ENCODE measurements at places on chromosomes 11 and 22.
A peak's percentile ranks its signal among the peaks of the same experiment; 100 is the strongest.

DNA sequence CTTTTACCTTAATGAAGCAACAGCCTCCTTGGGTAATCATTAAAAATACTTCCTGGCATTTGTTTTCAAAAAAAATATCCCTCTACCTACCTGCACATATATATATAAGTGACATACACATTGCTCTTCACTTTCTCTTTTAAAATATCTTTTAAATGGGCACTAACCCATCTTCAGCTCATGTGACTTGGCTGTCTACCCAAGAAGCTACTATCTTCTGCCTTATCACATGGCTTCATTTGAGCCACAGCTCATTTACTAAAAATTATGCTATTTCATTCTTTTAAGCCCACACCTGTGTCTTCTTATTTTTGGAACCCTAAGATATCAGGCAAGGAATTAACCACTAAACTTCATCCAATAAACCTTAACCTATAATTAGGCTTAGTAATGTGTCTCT is 37.0 kb upstream of the SOX6 start:
- no peak for DNase-seq

GRCh38 chr11:72653649-72654048 is 20.6 kb downstream of the PDE2A start:
- DNase-seq, result no peak

- DNase-seq, result no peak
Observed at GRCh38 chr22:32674925-32675825, 126.3 kb upstream of the TIMP3 start.

DNA sequence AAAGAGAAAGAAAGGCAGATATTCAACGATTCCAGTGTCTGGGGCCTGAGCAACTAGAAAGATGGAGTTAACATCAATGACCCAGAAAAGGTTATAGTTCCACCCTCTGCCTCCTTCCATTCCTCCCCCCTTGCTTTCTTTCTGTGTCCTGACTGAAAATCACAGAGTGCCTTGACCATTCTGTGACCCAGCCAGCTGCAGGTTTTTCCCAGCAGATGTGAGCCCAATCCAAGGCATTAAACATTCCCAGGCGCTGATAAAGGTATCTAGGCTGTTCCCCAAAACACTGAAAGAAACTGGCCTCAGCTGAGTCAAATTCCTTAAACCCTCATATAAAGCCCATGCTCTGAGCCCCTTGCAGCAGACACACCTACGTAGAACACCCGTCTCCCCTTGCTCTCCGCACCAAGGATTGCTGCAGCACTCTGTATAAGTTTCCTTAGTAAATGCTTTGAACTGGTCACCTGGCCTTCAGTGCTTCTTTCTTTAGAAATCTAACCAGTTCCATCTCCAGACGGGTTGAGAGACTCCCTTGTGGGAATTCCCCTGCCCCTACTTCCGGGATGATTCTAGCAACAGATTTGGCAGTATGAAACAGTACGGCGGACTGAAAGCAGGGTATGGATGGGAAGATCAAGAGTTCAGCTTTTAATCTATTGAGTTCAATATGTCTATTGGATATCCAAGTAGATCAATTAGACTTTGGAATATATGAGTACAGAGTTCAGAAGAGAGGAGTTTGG is 48.8 kb upstream of the ZC3H12C start:
- DNase-seq, result no peak

- DNase-seq, result no peak
Observed at GRCh38 chr11:95599959-95600586, 189.5 kb downstream of the FAM76B start.

DNA sequence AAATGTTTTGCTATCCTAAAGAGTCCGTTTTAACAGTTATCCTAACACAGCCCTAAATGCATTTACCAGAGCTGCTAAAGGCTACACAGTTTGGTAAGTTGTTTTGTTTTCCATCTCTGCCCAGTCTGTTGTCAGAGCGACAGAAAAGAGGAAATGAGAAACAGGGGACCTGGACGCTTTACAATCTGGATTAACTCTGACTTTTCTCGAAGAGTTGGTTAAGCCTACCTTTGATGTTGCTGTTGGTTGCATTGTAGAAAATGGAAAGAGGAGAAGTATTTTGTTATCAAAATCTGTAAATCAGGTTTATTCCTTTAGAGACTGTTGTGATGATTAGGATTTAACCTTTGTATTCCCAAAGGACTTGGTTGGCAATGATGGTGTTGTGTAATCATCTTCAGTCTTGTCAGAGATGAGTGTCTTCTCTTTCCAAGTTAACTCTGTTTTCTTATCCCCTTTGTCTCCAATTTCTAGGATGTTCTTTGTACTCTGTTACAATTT is 481 bp downstream of the ANGPTL5 start:
- no peak for DNase-seq

GRCh38 chr11:125345421-125346178 is 150.5 kb downstream of the FEZ1 start:
- no peak for DNase-seq

- peak; percentile 69 for DNase-seq
Observed at GRCh38 chr22:45318168-45318557, 8.4 kb downstream of the FAM118A start.

- DNase-seq, result no peak
Observed at GRCh38 chr11:65539744-65540289, 14.9 kb downstream of the SCYL1 start.

DNA sequence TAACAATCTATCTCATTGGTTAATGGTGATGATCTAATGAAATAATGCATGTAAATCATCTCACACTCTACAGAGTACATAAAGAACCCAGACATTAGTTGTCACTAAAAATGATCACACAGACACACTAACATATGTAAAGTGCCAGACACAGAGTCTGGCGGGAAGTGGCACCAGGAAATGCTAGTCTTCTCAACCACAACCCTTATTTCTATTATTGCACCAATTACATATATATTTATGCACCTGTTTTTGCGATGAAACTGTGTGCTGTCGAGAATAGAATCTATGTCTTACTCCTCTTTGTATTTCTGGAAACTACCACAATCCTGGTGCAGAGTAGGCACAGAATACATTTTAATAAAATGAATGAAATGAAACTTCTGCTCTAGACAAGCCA is 25.9 kb upstream of the POU2AF3 start:
- no peak for DNase-seq

GRCh38 chr11:61533401-61533800 is 24.9 kb downstream of the LRRC10B start:
- no peak for DNase-seq

- DNase-seq, result no peak
Observed at GRCh38 chr11:126404367-126404766, 48.9 kb downstream of the ST3GAL4 start.

DNA sequence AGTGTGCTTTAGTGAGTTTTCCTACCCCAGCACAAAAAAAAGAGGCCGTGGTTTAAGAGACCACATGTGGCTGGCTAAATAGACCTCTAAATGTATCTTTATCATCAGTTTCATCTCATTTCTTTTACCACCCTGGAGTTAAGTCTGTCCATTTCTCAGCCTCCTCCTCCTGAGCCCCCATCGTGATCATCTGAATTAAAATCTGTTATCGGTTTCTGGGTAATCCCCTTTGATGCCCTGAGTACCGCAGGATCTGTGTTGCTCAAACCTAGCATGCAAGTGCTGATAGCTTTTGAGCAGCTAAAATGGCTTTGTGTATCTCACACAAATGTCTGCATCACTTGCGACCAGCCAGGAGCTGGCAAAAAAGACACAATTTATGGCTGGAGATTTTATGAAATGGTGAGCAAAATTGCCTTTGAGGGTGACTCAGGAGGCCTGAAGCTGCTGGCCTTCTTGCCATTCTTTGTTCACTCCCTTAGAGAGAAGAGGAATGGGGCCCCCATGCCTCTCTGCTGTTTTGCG is 236.5 kb downstream of the NTM start:
- no peak for DNase-seq

DNA sequence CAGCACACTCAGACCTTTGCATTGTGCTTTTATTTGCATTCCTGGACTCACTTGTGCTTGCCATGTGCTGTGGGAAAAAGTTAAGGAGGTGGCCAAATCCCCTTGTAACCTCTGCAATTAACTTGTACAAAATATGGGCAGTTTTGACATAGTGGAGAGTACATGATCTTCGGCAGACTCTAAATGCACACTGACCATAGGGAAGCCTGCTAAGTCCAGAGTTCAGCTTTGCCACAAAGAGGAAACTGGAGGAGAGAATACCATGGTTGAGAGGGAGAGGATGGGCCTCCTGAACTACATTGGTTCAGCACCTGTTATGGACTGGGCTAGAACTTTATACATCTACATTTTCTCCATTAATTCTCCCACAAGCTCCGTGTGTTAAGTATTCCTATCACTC is 37.6 kb upstream of the CEP295 start:
- no peak for DNase-seq

DNA sequence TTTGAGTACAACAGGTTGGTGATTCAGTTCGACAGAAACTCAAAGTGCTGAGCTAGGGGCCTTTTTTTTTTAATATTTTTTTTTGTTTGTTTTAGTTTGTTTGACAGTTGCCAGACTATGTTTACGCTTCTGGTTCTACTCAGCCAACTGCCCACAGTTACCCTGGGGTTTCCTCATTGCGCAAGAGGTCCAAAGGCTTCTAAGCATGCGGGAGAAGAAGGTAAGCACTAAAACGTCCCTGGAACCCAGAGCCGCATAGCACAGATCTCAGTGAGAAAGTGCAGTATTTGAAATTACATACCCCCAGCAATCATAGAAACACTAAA is 649 bp downstream of the PRRG4 start:
- no peak for DNase-seq

DNA sequence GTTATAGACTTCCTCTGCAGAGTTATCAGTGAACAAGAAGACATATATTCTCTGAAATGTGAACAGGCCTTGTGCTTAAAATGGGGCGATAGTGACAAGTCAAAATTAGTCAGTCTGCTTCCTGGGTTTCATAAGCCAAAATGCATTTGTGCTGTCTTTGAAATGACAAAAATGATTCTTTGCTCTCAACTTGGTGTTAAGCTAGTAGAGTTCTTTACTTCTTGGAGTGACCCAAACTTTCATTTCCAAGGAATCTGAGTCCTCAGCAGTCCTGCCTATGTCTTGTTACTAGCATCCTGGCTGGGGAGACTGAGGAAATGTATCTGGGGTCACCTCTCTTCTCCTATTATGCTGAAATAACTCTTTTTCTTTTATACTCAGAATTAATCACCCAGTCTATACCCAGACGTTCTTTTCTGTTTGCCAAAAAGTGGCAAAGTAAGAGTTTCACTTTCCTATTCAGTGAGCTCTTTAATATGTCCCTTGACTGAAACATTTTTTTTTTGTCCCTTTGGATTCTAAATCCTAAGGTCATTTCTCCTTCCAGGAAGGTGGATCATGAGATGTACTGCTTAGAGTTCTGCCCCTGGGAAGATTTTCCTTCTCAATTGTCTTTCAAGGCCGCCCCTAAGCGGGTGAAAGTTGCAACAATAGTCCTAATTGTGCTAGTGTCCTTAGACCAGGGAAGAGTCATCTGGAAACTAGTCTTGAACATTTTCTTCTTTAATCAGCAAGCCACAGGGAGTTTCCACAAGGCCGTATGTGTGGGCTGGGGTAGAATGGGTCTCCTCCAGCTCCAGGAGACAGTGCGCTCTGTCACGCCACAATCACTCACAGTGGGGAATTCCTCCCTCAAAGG is 53.0 kb upstream of the RDX start:
- no peak for DNase-seq

- peak; percentile 91 for DNase-seq
Observed at GRCh38 chr22:27842669-27843431, 41.3 kb upstream of the MN1 start.

DNA sequence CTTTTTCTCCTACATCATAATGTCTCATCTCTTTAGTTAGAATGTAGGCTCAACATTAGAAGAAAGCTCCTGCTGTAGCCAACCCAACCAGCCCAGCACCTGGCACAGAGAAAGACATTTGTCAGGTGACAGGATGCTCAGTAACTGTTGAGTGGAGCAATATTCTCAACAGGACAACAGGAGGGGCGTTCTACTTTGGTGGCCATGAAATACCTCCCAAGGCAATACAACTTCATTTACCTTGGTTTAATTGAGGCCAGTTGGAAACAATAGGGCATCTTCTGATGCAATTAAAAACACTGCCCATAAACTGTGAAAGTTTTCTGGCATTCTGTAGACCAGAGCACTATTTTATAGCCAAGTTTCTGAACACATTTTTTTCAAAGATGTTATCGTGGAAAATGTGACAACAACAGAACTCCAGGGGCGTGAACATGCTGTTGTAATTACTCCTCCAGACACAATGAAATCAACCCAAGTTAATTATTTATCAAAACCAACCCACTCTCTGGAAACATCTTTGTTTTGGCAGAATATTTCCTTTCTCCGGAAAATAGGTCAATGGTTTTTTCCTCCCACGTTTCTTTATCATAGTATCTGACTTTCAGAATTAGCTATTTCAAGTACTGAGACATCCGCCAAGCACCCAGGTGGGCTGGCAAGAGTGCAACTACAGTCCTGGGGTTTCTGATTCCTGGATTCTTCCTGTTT is 538.1 kb downstream of the SOX6 start:
- no peak for DNase-seq

GRCh38 chr11:10899121-10899830 is 41.4 kb upstream of the ZBED5 start:
- no peak for DNase-seq

GRCh38 chr22:37525073-37525745 is 6.0 kb upstream of the CARD10 start:
- DNase-seq, result no peak

GRCh38 chr11:61279934-61280659 is 15.0 kb downstream of the VWCE start:
- DNase-seq, result no peak

DNA sequence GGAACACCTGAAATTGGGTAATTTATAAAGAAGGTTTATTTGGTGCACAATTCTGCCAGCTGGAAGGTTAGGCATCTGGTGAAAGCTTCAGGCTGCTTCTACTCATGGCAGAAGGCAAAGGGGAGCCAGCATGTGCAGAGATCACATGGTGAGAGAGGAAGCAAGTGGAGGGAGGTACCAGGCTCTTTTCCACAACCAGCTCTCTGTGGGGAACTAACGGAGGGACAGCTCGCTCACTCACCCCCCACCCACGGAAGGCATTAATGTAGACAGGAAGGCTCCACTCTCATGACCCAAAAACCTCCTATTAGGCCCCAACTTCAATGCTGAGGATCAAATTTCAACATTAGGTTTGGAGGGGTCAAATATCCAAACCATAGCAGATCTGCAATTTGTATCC is 75.6 kb upstream of the ARHGAP32 start:
- DNase-seq, result no peak

DNA sequence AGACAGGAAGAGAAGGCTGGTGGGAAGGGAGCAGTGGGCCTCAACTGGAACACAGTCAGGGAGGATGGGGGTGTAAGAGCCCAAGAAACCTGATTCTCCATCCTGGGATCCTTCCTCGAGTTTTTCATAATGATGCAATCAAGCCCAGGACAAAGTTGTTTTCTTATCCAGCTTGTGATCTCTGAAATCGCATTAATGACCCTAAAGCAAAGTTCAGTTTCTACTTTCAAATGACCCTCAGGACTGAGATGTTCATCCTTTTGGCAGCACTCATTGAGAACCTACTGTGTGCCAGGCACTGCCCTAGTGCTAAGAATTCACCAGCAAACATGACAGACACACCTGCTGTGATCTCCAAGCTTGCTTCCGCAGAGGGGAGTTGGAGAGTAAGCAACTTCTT is 45.3 kb downstream of the ISX start:
- DNase-seq, result no peak

All from SK-N-MC (cell line).